ENCODE measurements at places on chromosomes 13 and 19.
A peak's percentile ranks its signal among the peaks of the same experiment; 100 is the strongest.

DNA sequence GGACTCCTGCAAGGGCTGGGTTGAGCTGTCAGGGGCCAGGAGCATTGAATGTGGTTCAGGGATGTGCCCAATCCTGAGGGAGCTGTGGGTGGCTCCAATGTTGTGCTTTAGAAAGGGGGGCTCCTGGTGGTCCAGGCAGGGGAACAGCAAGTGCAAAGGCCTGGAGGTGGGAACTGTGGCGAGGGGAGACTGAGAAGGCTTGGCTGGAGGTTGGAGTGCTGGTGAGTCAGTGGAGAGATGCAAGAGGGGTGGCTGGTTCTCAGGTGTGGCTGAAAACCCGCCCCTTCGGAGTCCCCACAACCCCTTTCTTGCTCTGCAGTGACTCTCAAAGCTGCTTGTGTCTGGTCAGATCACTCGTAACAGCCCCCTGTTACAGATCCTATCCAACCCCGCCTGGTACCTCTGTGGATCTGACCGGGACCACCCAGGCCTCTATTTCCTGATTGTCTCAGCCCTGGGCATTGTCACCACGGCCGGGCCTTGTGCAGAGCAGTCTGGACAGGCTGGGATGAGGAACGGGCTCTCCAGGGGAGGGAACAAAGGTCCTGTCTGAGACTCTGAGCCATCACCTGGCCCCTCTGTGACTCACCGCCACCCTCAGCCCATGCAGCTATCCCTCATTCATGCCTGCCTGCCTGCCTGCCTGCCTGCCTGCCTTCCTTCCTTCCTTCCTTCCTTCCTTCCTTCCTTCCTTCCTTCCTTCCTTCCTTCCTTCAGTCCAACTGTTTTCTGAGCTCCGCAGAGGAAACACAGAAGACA, 1.4 kb upstream of the KCNN1 start:
- no peak for DNase-seq

GRCh38 chr13:40271931-40272775, 394.3 kb downstream of the FOXO1 start:
- peak; percentile 9 for DNase-seq

DNA sequence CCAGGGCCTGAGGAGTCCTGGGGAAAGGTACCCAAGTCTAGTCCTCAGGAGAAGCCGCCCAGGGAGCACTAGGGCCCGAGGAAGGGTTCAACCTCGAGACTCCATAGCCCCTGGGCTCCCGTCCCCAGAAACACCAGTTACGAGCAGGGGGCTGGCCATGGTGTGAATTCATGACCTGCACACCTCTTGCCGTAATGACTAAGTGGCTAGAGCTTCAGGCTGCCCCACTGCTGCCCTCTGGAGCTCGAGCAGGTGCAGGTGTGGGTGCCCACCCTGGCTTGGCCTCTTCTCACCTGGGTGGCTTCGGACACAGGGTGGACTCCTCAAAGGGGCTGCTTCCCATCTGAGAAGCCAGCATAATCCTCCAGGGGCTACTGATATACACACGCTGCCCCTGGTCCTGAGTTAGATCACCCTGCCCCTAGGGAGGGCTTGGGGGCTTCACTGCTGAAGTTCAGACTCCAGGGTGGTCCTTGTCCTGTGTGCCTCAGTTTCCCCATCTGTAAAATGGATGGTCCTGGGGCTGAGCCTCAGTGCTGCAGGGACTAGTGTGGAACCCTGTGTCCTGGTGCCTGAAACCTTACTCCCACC, 13.6 kb downstream of the SPC24 start:
- DNase-seq = no peak

- peak; percentile 70 for DNase-seq
These were observed 239.7 kb upstream of the MAB21L1 start for GRCh38 chr13:35716186-35716585.

- no peak for DNase-seq
These were observed 429.0 kb downstream of the TSHZ3 start for GRCh38 chr19:30920222-30920621.

GRCh38 chr13:84076280-84076679, 194.0 kb upstream of the SLITRK1 start:
- DNase-seq = no peak

- no peak for DNase-seq
These were observed 177.9 kb downstream of the COL4A1 start for GRCh38 chr13:110129076-110129475.

DNA sequence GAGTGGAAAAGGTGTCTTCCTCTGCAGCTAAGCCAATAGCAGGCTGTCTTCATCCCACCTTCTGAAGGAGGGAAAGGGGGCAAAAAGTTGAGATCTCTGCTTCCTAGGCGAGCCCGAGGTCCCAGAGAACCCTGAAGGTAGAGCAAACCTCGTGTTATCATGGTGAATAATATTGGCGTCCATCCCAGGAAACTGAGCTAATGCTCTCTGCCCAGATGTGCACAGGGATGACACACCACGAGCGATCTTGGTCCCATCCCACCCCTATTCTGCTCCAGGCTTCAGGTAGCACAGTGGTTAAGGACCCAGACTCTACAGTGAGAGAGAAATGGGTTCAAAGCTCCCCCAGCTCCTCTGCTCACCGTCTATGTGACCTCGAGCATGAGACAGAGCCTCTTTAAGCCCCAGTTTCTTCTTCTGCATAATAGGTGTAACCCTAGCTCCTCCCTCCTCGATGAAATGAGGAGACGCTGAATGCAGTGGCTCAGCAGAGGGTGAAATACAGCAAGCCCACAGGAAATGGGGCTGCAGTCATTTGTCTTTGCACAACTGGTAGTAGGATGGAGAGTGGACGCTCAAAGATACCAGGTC, 9.9 kb upstream of the CEACAM20 start:
- DNase-seq = no peak

GRCh38 chr19:14418856-14419105, 360 bp downstream of the DDX39A start:
- peak; percentile 93 for DNase-seq

DNA sequence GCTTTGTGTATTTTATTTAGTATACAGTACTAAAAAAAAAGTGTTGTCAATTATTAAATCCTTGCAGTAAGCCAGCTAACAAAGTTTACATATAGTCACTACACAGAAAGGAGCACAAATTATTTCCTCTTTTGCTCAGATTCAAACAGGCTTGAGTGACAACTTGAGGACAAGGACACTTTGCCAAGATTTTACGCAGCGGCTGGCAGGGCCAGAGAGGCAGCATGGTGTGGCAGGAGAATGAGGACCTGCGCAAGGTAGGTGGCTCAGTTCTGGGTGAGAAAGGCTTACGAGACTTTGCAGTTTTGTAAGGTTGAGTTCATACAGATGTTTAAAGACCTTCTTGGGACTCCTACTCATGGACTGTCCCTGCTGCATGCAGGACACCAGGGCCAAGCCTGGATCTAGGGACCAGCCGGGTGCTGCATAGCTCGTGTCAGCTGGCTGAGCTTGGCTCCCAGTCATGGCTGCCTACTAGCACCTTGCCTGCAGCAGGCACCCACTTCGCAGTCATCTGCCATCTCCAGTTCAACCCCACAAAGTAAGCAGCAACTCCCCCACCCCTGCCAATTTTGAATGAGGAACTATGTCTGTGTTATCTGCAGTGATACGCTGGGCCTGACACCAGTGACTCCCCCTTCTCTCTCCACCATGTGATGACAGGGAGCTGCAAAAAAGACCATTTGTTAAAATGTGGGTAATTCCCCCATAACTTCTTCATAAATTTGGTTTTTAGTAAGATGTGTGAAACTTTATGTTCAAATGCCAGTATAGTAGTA, 3.7 kb upstream of the TUBA3C start:
- DNase-seq = no peak

GRCh38 chr19:2123682-2124387, 27.1 kb downstream of the IZUMO4 start:
- peak; percentile 19 for DNase-seq

- DNase-seq = no peak
These were observed 14.0 kb upstream of the URI1 start for GRCh38 chr19:29927944-29928625.

- DNase-seq = no peak
These were observed 41.5 kb upstream of the PDX1 start for GRCh38 chr13:27878274-27878673.

DNA sequence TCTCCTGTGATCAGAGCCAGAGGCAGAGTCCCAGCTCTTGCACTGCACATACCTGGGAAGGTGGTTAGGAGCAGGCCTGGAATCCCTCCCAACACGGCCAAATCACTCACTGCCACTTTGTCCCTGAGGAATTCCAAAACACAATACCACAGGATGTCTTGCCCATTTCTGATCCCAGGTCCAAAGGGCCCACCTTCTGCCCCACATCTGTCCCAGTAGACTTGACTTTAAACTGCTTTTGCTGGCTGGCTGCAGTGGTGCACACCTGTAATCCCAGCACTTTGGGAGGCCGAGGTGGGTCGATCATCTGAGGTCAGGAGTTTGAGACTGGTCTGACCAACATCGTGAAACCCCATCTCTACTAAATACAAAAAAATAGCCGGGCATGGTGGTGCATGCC, 18.9 kb downstream of the ZNF536 start:
- DNase-seq = no peak

- DNase-seq = no peak
These were observed 16.9 kb downstream of the FAM187B start for GRCh38 chr19:35211545-35212230.

GRCh38 chr13:85197431-85197830, 601.8 kb downstream of the SLITRK6 start:
- DNase-seq = no peak

DNA sequence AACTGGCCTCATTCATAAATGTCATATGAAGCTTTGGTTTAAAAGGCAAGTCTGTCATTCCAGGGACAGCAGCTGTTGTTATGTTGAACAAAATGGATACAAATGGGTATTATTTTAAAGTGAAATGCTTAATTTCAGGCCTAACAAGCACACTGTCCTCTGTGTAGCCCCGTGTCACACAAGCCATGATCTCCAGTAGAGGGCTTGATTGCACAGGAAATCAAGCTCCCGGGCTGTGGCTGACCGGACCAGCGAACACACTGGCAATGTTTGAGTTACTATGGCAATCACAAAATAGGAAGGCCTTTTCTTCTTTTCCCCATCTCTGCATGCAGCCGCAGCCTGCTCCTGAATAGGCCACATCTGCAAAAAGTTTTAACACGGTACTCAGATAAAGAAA, 64.0 kb upstream of the GSX1 start:
- no peak for DNase-seq

DNA sequence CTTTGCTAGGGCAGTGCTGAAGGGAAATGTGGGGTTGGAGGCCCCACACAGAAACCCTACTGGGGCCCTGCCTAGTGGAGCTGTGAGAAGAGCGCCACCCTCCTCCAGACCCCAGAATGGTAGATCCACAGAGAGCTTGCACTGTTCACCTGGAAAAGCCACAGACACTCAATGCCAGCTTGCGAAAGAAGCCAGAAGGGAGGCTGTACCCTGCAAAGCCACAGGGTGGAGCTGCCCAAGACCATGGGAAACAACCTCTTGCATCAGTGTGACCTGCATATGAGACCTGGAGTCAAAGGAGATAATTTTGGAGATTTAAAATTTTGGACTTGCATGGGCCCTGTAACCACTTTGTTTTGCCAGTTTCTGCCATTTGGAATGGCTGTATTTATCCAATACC, 615.4 kb upstream of the MIR17HG start:
- no peak for DNase-seq

DNA sequence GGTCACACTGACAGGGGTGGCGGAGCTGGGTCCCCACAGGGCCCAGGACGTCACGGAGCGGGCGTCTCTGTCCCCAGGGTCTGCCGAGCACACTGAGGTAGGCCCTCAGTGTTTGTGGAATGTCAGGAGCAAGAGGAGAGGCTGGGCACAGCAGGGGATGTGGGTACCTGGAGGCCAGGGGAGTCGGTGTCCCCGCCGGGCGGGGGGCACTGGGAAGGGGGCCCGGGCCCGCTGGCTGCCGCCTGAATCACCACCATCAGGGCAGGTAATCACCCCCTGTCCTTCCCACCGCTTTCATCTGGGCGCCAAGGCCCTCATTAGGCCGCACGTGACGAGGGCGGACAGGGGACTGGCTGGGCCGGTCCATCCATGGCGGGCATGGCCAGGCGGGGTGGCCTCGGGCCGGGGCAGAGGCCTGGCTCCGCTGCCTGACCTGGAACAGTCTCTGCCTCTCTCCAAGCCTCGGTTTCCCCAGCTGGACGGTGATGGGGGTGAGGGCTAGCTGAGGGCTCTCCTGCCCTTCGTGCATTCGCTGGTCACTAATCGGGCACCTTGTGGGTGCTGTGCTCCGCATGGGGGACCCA, 1.0 kb downstream of the FGF22 start:
- no peak for DNase-seq

- DNase-seq = peak; percentile 21
These were observed 211.1 kb downstream of the TEX29 start for GRCh38 chr13:111531505-111531904.

GRCh38 chr13:20270163-20270865, 38.2 kb upstream of the GJB6 start:
- DNase-seq = no peak

- peak; percentile 58 for DNase-seq
These were observed 17.3 kb downstream of the DIAPH3 start for GRCh38 chr13:60146471-60146870.

- no peak for DNase-seq
These were observed 130.5 kb downstream of the COL4A1 start for GRCh38 chr13:110176431-110176830.

GRCh38 chr13:47611664-47612288, 389.3 kb downstream of the SUCLA2 start:
- DNase-seq = no peak

DNA sequence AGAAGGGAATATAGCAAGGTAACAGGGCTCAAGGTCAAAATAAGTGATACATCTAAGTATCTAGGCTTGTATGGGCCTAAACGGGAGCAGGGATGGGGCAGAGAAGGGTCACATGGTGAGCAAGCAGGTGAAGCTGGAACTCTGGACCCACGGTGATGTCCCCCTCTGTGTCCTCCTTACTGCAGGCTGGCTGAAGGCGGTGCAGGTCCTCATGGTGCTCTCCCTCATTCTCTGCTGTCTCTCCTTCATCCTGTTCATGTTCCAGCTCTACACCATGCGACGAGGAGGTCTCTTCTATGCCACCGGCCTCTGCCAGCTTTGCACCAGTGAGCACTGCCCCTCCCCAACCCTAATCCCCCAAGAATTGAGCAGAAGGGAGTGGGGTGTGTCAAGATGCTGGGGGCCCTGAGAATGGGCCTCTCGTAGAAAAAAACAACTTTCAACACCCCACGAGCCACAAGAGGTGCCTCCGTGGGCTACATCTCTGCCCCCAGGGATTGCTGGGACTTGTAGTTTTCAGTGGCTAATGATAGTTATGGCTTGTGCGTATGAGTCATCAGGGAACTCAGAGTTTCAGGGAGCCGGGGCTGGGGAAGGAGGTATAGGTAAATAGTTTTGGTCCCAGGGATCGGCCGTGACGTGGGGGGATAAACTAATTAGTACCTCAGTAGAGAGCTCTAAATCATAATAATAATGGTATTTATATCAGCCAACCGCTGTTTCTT, 4.0 kb downstream of the EMP3 start:
- peak; percentile 63 for DNase-seq

Measured in adipocyte (in vitro differentiated cells).